ENCODE measurements at places on chromosomes 1 and 21.

DNA sequence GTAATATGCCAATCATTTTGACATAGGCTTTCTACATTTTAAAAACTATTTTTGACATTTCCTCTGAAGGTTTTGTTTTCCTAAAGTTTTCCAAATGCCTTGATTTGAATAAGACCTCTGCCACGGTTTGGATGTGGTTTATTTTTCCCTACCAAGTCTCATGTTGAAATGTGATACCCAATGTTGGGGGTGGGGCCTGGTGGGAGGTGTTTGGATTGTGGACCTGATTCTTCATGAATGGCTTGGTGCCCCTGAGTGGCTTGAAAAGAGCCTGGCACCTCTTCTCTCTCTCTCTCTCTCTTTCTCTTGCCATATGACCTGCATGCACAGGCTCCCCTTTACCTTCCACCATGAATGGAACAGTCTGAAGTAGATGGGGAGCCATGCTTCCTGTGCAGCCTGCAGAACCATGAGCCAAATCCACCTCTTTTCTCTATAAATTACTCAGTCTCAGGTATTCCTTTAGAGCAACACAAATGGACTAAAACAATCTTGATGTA lies 14.8 kb downstream of the MMEL1 start:
- DNase-seq: no peak

GRCh38 chr21:34582506-34583150 lies 32.3 kb downstream of the RCAN1 start:
- DNase-seq: peak; percentile 86

DNA sequence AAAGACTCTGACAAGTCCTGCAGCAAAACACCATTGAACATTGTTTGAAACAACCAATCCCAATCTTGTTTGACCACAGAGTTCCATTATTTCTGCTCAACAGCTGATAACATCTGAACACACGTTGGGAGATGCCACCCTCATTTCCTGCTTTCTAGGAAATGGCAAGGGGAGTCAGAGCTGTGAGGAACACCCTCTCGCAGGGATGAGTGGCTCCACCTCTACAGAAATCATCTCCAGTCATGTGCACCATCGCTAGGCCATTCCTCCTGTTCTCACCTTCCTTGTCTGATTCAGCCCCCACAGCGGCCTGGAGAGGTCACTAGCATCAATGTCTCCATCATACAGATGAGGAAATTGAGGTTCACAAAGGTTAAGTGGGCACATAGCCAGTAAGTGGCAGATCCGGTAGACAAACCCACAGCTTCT lies 22.4 kb upstream of the RUNX3 start:
- DNase-seq: peak; percentile 5

DNA sequence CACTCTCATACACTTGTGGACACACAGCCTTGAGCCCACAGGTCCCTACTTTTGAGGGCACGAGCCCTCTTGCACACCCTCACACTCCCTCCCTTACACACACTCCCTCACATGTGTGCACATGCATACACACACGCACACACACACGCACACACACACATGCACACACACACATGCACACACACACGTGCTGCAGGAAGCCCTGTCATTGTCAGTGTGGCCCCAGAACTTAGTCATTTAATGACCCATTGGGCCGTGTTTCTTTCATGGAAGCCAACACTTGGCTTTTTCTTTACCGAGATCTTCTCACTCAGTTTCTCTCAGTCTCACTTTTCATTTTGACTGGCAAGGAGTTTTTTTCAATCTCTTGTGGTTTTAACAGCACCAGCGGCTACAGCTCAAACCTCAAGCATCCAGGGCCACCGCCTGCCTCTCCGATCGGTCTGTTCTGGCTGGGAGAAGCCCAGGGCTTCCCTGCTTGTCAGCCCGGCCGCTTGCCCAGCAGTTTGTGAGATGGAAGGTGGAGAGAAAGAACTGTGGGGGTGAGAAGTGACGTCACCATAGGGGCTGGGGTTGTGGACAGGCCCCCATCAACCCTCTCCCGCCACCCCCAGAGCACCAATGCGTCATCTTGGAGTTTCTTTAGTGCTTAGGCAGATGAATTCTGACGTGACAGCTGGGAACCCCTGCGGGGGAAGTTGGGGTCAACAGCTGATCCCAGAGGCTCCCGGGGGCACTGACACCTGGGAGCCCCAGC lies 15.8 kb upstream of the TNFRSF8 start:
- no peak for DNase-seq

DNA sequence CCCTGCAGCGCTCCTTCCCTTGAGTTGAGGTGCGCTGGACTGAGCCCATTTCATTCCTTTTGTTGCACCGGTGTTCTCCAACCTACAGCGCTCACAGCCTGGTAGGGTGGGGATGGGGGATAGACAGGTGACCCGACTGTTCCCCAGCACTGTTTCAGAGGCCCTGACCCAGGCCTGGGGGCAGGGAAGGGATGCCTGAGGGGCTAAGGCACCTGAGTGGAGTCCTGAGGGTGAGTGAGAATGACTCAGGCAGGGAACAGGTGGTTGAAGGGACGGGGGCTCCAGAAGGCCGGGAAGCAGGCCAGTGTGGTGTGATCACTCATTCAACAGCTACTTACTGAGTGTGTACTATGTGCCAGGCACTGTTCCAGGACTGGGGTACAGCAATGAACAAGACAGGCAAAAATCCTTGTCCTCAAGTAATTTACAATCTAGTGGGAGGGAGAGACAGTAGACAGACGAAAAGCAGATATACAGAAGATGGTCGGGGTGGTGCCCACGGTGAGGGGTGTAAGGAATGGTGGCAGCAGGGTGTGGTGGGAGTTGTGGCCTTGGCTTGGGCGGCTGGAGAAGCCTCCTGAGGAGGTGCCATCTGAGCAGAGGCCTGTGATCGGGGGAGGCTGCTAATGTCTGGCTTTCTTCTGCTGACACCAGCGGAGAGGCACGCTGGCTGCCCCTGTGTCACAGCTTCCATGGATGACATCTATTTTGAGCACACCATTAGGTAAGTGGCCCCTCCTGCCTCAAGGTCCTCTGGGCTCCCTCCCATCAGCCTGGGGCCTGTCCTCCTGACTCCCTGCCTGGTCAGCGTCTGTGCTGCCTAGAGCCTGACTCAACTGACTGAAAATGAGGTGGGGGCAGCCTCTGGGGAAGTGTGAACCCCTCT lies 37.4 kb downstream of the ACOT11 start:
- DNase-seq: no peak

DNA sequence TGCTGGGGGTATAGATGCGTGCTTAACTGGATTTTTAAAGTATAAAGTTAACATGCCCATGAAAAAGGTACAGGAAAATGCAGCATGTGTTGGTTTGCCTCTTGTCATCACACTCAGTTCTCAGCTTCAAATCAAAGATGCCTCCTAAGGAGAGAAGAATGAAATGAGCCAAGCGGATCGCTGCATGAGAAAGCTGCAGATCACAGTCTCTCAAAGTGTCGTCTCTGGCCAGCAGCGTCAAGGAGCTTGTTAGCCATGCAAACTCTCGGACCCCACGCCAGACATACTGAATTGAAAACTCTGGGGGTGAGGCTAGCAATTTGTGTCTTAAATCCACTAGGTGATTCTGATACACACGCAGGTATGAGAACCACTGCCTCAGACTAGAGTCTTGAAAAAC lies 297.2 kb downstream of the AJAP1 start:
- no peak for DNase-seq

- DNase-seq: no peak
Measured at GRCh38 chr1:247385283-247385682, 30.7 kb upstream of the NLRP3 start.
